ENCODE measurements at places on chromosomes 4 and X. TPM values are rescaled to one million over a fixed set of nuclear protein-coding genes. Genes with fewer than 3 reads are reported as not detected.

GRCh38 chr4:27129871-27130366, 269.3 kb downstream of the STIM2 start:
- no peaks in the 10 kb centered on the region for H3K4me1 ChIP-seq
- no peak overlapping the region for H3K4me3 ChIP-seq
- no peak for DNase-seq
- H3K36me3 ChIP-seq: no peaks in the 10 kb centered on the region
- no peak overlapping the region for H3K27ac ChIP-seq

- H3K27ac ChIP-seq: peak overlapping the region; percentile 54
- peaks cover 36% of the 10 kb centered on the region for H3K36me3 ChIP-seq
- H3K4me3 ChIP-seq: no peak overlapping the region
- peaks cover 71% of the 10 kb centered on the region for H3K4me1 ChIP-seq
Measured at GRCh38 chrX:136189222-136189621, 41.9 kb downstream of the FHL1 start.

GNRHR gene
- total RNA-seq: not detected

DNA sequence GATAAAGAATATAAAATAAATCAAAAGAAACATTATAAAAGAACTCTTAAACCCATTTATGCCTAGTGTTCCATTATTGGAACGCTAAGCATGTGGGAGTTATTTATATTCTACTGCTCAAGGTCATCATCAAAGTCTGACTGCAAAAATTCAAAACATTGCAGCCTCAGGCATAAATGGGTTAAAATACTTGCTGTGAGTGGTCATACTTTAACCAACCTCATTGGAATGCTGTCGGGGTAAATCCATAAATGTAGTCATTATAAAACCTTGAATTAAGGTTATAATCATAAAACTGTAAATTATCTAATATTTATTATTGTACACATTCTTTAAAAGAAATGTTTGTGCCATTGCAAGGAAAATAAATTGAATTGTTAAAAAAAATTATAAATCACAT, 55.0 kb downstream of the RPS6KA6 start:
- DNase-seq: no peak
- no peaks in the 10 kb centered on the region for H3K36me3 ChIP-seq
- no peaks in the 10 kb centered on the region for H3K27me3 ChIP-seq
- H3K27ac ChIP-seq: no peak overlapping the region
- peaks cover 7% of the 10 kb centered on the region for H3K4me1 ChIP-seq

GRCh38 chr4:169774466-169775445, 17.0 kb upstream of the HPF1 start:
- no peaks in the 10 kb centered on the region for H3K27me3 ChIP-seq
- H3K4me1 ChIP-seq: peaks cover 3% of the 10 kb centered on the region
- DNase-seq: no peak
- no peaks in the 10 kb centered on the region for H3K36me3 ChIP-seq
- H3K27ac ChIP-seq: no peak overlapping the region

GRCh38 chrX:10754445-10754844, 134.1 kb upstream of the MID1 start:
- no peak for DNase-seq
- H3K27me3 ChIP-seq: no peaks in the 10 kb centered on the region
- H3K27ac ChIP-seq: no peak overlapping the region

DNA sequence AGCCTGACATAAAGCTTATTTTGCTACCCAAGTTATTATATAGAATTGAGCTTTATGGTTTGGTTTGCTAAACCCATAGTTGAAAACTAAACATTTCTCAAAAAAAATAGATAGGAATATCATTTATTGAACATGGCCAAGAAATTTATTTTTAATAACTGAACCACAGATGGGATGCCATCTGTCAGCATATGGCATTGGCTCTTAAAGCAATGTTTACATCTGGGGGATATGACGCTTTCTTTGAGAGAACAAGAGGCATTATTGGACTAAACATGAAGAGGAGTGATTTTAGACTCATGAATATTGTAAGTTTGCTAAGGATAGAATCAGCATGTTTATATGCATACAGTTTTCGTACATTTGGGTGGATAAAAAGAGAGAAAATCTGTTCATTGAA, 132.6 kb upstream of the SLIT2 start:
- no peaks in the 10 kb centered on the region for H3K27me3 ChIP-seq
- DNase-seq: no peak
- no peak overlapping the region for H3K4me3 ChIP-seq
- H3K27ac ChIP-seq: no peak overlapping the region
- no peaks in the 10 kb centered on the region for H3K4me1 ChIP-seq

DNA sequence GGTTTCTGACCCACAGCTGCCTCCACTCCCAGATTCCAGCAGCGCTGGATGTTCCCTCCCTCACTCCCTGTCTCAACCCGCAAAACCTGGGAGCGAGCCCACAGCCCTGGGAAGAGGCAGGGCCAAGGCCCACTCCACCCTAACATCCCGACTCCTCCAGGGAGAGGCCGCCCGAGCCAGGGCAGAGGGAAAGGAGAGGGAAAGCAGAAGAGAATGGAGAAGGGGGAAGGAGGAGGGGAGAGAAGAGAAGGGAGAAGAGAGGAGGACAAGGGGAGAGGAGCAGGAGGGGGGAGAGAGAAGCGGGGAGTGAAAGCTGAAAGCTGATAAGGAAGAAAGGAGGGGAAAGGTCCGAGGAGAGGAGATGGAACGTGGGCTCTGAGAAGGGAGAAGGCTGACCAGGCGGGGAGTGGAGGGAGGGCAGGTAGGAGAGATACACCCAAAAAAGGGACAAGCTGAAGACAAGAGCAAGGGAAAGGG, 120.2 kb upstream of the PJA1 start:
- H3K36me3 ChIP-seq: no peaks in the 10 kb centered on the region
- no peaks in the 10 kb centered on the region for H3K4me1 ChIP-seq
- no peak for DNase-seq
- no peaks in the 10 kb centered on the region for H3K27me3 ChIP-seq
- no peak overlapping the region for H3K27ac ChIP-seq

Measured in osteocyte (in vitro differentiated cells).